ENCODE measurements at places on chromosomes 1 and 21.

- no peak for DNase-seq
Measured at GRCh38 chr1:91804546-91805023, 81.4 kb downstream of the TGFBR3 start.

DNA sequence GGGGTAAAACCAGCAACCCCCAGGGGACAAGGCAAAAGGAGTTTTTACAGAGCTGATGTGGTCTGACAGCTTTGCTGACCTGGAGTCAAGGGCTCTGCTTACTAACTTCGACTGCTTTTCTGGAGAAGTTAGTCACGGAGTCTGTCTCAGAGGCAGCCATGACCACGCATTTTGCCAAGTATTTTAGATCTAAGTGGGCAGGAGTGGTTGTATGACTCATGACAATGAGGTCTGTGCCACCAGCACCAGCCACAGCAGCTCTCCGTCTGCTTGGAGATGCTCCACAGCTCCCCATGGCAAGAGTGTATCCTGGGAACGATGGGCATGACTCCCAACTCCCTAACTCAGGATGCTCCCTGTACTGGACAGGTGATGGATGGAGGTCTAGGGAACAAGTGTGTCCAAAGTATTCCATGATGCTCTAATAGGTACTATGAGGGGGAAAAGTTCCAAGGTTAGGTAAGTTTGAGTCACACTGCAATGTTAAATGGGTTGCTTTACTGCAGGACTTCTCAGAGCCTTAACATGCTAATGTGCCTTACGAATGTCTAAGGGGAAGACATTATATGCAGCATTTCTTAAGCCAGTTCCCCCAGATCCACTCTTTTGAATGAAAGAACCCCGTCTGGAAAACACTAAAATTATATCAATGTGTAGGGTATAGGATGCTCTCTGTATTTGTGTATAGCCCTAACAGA lies 359.0 kb downstream of the HHAT start:
- no peak for DNase-seq

DNA sequence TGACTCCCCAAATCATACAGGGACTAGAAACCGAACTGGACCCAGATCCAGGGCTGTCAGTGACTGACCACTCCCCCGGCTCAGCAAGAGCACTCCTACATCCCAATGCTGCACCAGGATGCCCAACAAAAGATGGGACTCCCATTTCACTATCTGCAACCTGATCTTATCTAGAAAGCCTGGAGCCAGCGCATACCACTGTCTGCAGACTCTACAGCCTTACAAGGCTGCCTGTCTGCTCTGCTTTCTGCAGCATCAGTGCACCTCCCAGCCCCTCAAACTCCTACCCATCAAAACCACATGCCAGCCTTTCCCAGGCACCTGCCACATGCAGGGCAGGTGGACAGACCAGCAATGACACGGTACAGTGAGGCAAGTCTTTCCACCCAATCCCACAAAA lies 52.2 kb downstream of the SSBP3 start:
- no peak for DNase-seq

GRCh38 chr1:221800831-221801230 lies 58.9 kb upstream of the DUSP10 start:
- no peak for DNase-seq

DNA sequence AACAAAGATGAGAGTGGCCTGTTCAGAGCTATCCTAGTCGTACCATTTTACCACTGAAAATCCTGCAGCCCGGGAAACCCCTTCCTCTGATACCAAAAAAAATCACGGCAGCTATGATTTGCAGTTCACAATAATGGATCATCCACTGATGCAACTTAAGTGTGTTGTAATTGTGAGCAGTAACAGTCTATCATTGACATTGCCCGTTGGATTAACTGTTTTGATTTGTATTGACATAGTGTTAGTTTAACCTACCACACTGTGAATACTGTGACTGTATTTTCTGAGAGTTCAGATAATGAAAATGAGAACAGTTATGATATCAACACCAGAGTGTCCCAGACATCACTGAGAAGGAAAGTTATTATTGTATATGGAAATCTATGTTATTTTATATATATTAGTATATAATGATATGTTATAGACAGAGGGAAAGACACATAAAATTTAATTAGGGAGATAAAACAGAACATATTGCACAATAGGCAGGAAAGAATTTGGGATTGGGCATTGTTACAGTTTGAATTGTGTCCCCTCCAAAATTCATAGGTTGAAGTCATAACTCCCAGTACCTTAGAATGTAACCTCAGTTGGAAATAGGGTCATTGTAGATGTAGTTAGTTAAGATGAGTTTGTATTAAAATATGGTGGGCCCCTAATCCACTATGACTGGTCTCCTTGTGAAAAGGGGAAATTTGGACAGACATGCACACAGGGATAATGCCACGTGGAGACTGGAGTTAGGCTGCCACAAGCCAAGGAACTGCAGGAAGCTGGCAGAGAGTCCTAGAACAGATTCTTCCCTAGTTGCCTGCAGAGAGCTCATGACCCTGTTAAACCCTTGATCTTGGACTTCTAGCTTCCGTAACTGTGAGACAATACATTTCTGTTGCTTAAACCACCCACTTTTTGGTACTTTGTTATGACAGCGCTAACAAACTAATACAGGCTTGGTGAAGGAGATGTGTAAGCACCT lies 54.4 kb downstream of the TLCD4 start:
- DNase-seq = no peak

- no peak for DNase-seq
Measured at GRCh38 chr1:26538480-26539412, 9.2 kb downstream of the RPS6KA1 start.

DNA sequence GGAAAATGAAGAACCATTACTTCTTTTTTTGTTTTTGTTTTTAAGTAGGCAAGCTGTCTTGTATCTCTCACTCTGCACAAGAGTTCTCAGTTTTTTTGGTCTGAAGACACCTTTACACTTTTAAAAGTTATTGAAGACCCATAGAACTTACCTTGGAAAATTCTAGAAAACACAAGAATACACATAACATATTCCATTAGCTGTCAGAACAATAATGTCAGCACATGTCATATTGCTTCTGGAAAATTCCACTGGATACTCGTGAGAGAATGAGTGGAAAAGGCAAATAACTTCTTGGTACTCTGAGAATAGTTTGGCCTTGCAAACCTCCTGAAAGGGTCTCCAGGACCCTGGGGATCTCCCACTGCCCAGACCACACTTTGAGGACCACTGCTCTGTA lies 4.8 kb downstream of the FBXO28 start:
- DNase-seq = no peak

DNA sequence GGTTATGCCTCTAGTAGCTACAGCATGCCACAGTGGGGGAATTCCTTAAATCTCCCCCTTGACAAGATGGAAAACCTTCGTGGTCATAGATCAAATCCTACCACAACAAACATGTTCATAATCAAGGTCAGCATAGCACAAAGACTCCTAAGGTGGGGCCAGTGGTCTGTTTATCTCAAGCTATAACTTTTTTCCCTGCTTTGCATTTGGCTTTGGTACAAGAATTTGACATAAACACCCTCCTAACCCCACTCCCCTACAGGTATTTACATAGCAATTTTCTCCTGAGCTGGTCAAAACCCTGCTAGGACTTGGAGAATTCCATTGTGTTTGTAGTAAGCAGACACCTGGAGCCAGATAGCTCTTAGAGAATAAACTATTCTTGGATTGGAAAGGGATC lies 58.5 kb downstream of the HIVEP3 start:
- no peak for DNase-seq

GRCh38 chr1:200753650-200754198 lies 15.0 kb downstream of the CAMSAP2 start:
- no peak for DNase-seq

GRCh38 chr1:2044510-2045319 lies 5.5 kb upstream of the PRKCZ start:
- DNase-seq = peak; percentile 79

- no peak for DNase-seq
Measured at GRCh38 chr1:187948170-187948794, 1119.5 kb downstream of the PLA2G4A start.

Data from sciatic nerve (tissue), 2 donors.